ENCODE measurements at places on chromosomes 1 and 21.

GRCh38 chr1:27622828-27623227 is 12.2 kb downstream of the FGR start:
- DNase-seq, result no peak

DNA sequence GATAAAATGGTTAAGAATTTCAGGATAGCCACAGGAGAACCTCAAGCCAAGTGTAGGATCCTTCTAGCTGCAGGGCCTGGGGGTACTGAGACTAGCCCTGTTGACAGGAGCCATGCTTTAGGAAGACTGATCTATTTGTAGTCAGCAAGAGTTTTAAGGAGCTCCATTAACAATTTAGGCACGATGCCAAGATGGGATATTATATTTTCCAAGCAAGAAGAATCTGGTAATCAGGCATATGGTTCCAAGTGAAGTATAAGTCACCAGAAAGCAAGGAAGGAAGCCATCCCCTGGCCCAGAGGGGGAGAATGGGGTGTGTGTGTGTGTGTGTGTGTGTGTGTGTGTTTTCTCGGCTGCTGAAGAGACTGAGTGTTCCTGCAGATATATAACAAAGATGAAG is 7.0 kb downstream of the IFNAR2 start:
- no peak for DNase-seq

DNA sequence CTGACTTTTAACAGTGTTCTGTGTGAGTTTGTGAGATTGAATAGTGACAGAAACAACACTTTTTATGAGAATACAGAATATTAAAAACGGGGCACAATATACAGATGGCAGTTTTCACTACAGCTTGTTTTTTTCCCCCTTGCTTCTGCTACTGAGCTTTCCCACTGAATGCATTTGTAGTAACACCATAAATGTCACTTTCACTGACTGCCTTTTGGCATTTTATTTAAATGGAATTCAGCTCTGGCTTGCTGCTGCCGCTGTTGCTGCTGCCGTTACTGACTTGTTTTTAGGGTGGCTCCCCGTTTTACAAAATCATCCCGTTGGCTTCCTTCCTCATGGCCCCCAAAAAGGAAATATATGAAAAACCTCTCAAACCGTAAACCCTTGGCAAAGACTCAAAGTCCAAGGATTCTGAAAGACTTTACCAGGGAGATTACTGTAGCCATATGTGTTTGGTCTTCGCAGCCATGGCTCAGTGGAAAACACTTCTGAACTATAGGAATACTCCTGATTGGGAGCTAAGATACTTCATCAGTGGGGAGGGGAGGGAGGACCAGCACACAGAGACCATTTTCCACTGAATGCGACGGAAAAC is 151.0 kb downstream of the NUF2 start:
- no peak for DNase-seq

GRCh38 chr1:45492691-45493090 is 1.7 kb upstream of the TESK2 start:
- no peak for DNase-seq

DNA sequence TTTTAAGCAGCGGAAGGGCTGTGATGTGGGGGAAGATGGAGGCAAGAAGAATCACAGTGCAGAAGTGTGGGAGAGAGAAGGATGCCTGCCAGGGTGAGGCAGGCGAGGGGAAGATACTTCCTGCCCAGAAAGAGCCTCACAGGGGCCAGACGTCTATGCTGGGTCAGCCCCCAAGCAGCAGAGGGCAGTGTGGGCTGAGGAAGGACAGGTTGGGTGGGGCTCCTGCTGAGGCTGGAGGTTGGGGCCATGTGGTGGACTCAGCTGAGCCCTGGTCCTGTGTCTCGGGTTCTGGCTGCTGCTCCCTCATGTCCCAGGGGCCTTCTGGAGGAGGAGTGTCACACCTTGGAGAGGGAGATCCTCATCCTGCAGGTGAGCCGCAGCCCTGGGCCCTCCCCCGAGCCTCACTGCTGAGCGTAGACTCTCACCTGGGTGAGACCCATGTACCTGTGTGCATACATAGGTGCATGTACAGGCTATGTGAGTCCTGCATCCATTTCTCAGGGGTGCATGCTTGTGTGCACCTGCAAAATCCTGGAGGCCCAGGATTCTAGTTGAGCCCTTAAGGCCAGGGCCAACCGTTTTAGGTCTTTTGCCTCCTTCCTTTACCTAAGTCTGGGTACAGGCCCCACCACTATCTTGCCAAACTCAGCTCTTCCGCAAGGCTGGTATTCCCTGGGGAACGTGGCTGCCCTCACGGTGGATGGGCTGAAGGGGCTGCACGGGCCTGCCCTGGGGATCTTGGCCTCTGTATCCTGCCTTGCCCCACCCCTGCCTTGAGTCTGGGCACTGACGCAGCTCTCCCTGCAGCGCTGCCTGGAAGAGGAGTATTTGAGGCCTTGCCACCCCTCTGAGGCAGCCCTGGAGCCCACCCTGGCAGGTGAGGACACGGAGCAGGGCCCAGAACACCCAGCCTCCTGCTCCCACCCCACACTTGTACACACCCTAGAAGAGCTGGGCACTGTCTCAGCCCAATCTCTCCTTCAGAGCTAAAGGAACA is 3.7 kb downstream of the CCDC24 start:
- DNase-seq, result no peak

DNA sequence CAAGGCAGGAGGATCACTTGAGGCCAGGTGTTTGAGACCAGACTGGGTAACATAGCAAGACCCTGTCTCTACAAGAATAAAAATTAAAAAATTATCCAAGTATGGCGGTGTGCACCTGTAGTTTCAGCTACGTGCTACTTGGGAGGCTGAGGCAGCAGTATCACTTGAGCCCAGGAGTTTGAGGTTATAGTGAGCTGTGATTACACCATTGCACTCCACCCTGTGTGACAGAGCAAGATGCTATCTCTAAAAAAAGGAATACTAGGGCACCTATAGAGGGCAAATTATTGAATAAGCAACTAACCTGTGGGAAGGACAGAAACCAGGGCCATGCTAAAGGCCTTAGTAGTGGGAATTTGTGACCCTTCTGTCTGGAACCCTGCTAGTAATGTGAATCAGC is 86.1 kb downstream of the TENT5C start:
- DNase-seq, result no peak

DNA sequence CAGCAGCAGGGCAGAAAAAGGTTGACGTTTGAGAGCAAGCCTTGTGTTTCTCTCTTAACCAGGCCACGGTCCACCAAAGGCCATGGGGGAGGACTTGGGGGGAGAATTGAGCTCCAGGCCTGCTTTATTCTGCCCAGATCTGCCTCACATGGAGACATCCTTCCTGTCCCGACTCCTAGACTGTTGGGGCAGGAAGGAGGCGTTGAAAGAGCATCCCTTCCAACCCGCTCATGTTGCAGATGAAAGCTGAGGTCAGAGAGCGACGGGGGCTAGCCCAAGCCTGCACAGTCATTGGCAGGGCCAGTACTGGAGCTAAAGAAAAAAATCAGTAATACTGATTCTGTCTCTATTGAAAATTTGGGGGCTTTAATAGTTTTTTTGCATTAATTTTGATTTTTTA is 46.6 kb downstream of the MYOM3 start:
- no peak for DNase-seq

GRCh38 chr1:194917769-194918168 is 1690.5 kb downstream of the KCNT2 start:
- DNase-seq, result no peak

DNA sequence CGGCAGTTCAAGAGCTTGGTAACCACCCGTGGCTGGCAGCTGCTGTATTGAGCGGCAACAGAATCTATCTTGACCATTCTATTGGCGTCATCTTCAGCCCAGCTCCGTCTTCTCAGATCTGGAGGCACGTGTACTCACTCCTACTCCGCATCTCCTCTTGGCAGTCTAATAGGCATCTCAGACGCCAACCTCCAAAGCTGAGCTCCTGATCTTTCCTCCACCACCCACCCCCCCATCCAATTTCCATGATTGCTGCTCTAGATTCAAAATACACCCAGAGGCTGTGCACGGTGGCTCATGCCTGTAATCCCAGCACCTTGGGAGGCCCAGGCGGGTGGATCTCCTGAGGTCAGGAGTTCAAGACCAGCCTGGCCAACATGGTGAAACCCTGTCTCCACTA is 84.6 kb upstream of the CASZ1 start:
- DNase-seq, result no peak

- DNase-seq, result no peak
Measured at GRCh38 chr1:220888417-220888986, 9.3 kb downstream of the HLX start.

DNA sequence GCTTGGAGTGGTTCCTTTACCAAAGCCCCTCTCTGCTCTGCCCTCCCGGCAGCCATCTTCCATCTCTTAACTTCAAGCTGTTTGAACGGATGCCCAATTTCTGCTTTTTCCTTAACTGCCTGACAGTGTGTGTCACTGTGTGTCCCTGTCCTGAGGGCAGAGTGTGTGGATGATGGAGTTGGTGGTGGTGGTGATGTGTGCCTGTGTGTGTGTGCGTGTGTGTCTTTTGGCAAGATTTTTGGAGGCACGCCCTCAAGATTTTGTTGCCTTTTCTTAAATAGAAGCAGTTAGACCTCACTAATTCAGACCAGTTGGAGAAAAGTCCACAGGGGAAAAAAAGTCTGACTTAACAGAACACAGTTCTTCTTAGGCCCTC is 30.3 kb downstream of the SERTAD4 start:
- no peak for DNase-seq

- DNase-seq, result no peak
Measured at GRCh38 chr21:41763996-41764395, 2.9 kb downstream of the RIPK4 start.

DNA sequence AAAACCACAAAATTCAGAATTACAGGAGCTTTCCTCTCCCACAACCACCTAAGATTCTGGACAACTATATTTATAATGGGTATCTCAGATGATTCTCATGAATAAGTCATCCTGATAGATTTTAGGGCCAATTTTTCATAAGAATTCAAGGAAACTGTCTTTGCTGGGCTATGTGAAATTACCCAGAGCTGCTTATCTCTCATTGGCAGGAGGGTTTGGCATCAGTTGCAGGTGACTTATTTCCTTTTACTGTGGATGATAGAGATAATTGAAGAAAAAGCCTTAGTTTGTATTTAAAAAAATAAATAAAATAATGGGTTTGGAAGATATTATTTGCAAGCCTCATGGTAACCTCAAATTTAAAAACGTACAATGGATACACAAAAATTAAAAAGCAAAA is 38.2 kb upstream of the WDR26 start:
- no peak for DNase-seq

DNA sequence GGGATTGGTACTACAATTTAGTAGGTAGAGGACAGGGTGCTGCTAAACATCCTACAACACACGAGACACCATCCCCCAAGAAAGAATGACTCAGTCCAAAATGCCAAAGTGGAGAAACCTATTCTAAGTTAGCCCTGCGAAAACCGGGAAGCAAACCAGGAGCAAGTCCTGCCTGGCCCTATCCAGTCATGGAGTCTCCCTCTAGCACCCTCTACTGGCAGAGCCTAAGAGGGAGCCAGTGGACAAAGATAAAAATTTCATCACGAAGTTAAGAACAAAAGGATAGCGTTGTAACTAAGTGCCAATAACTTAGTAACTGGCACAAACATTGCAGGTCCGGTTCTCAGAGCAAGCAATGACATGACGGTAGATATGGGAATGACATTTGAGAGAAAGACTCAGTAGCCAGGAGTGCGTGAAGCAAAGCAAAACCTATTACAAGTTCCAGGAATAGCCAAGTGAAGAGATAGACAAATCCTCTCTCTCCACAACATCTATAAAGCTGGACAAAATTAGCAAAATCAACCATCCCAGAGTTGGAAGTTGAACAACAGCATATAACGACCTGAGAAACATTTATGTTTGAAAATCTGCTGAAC is 383.5 kb downstream of the OMA1 start:
- DNase-seq, result no peak

- DNase-seq, result no peak
Measured at GRCh38 chr1:210536254-210536961, 207.7 kb downstream of the HHAT start.

GRCh38 chr1:100130552-100131077 is 2.1 kb downstream of the SASS6 start:
- no peak for DNase-seq

DNA sequence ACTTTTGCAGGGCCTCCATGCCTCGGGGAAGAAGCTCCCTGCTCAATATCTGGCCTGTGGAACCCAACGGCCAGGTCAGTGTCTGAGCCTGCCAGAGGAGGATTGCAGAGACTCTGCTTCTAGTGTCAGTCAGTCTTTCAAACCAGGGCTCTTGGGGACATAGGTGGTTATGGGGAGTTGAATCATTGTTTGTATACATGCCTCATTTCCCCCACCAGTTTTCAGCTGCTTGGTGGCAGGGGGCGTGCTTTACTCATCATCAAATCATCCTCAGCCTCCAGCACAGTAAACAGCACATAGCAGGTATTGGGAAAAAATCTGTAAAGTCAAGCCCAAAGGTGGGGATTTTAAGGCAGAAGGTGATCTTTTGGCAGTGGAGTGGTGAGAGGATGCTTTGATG is 17.4 kb upstream of the FAM89A start:
- no peak for DNase-seq

GRCh38 chr21:46393941-46394594 is 64.6 kb upstream of the DIP2A start:
- DNase-seq, result no peak

DNA sequence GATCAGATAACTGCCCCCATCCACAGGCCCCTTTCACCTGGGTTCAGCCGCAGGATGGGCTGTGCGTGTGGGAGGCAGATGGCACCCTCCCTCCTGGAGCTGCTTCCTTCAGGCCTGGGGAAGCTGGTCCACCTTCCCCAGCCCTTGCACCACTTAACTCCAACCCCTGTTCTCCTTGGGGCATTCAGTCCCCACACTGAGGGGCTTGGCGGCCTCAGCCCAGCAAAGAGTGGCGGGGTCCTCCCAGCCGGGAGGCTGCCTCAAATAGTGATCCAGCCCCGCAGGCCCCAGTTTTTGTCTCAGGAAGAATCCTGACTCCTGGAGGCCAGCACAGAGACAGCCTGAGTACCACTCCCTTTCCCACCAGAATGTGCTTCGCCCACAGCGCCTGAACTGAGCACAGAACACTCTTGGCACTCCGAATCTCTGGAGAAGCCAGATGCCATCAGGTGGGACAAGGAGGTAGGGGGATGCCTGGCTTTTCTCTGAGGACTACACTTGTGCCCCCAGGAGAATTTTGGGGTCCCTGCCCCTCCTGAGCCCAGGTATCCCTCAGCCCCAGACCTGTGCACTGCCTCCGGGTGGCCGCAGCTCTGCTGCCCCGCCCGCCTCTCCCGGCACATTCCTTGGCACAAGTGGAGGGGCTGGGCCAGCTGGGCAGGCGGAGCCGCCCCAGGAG is 936 bp downstream of the PAQR6 start:
- no peak for DNase-seq

- DNase-seq, result no peak
Measured at GRCh38 chr21:24861471-24861870, 745.8 kb downstream of the MRPL39 start.

DNA sequence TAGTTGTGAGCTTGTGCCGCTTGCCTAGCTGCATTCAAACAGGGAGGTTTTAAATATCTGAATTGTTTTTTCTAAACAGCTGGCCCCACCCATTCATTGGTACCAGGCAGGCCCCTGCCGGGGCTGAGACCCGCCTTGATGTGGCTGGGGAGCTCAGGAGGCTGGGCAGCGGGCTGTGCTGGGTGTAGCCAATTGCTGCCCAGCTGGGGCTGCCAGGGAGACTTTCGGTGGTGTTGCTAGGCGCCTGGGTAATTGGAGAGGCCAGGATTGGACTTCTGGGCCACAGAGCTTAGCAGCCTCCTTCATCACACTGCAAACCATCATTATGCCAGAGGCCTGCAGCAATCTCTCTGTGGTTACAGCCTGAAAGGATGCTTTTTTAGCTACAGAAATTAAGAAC is 12.2 kb downstream of the RHBDL2 start:
- DNase-seq, result no peak

Measured in cortex of kidney (tissue), 1 donor.